ENCODE measurements at places on chromosomes 13 and 19.
A peak's percentile ranks its signal among the peaks of the same experiment; 100 is the strongest.

DNA sequence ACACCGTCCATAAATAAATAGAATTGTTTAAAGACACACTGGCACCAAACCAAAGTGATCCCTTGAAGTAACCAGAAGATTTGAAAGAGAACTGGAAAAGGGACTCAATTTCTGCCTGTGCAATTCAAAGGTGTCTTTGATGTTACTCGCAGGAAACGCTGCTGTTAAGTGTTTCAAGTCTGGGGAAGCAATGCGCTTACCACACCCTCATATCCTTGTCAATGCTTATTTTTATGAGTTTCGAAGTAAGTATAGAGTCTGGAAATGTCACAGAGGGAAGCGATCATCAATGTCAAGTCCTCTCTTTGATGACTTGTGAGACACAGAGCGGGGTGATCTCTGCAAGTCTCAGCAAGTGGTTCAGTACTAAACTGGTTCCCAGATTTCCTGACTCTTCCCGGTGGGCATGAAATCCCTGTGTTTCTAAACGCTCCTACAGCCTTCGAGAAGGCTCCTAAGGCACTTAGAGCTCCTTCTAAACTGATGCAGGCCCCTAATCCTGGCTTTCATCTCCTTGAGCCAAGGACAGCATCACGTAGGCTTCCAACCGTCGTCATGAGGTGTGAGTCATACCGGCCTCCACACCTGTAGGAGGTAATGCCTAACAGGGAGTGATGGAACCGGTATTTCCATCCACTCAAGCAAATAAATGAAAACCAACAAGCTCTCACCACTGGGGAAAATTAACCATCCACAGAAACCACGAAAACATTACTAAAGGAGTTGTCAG lies 22.8 kb downstream of the SYDE1 start:
- DNase-seq, result no peak

DNA sequence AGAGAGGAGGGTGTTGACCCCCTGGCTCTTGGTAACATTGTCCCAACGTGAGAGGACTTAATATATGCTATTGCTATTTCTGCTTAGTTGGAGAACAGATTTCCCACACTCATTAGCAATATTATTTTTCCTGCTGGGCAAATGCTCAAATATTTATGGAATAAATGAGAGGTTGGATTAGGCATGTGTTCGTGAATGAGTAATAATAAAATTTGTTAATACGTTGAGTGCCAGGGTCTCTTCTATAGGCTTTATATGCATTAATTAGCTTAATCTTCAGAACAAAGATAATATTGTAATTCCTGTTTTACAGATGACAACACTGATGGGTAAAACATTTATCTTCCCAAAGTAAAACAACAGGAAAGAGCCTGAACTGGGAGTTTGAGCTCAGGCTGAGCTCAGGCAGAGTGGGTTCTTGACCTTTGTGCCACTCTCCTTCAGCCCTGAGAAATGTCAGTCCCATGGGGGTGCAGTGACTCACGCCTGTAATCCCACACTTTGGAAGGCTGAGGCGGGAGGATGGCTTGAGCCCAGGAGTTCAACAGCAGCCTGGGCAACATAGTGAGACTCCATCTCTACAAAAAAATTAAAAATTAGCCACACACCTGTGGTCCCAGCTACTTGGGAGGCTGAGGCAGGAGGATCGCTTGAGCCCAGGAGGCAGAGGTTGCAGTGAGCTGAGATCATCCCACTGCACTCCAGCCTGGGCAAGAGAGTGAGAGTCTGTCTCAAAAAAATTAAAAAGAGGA lies 1.2 kb downstream of the ZNF233 start:
- DNase-seq, result peak; percentile 14

GRCh38 chr19:58332697-58333096 lies 5.9 kb downstream of the ZSCAN22 start:
- DNase-seq, result no peak

GRCh38 chr13:35086667-35087066 lies 144.6 kb downstream of the NBEA start:
- DNase-seq, result no peak

GRCh38 chr13:43230989-43231388 lies 207.6 kb downstream of the DNAJC15 start:
- DNase-seq, result no peak

DNA sequence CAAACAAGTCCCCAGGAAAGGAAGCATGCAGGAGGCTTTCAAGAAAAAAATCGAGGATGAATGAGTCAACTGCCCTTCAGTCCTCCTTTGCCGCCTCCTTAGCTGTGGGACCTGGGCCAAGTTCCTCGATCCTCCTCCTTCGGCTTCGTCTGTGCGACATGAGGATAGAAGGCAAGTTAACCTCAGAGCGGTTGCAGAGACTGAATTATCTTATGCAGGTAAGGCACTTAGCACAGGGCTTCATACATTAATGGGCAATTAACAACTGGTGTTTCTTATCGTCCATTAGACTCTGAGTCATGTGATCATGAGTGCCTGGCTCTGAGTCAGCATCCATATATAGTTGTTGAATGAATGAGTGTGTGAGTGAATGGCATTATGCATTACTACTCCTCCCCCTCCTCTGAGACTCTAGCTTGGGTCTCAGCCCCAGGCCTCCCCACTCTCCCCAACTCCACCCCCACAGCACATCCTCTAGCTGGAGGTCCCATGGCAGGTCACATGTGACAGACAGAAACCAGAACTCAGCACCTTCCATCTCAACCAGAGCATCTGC lies 1.6 kb upstream of the TTC9B start:
- DNase-seq, result no peak

GRCh38 chr19:1302533-1303239 lies 17.0 kb downstream of the EFNA2 start:
- no peak for DNase-seq

GRCh38 chr19:49213791-49214190 lies 56.2 kb downstream of the TRPM4 start:
- DNase-seq, result no peak

DNA sequence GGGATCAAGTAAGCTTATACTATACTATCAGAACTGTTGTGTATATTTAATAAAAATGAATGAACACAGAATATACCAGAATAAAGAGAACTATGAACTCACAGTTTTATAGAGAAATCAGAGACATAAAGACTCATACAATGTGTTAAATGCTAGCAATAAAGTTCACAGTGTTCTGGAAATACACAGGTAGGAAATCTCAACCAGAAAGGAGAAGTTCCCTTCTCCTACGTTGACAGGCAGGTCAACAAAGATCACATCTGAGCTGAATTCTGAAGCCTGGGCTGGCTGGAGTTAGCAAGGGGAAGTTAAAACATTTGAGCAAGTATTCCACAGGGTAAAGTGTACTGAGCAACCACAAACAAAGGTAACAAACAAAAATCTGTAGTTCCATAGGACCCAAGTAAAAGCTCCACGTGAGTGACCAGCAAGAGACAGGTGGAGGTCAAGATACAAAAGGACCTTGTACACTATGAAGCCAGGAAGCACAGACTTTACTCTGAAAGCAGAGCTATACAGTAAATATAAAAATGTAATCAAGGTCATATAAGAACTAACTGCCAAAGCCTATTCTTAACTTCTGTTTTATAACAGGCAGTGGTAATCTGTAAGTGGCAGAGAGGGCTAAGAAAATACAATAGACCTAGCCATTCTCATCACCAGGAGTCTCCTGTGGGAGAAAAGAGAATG lies 13.0 kb downstream of the FBXL3 start:
- no peak for DNase-seq

DNA sequence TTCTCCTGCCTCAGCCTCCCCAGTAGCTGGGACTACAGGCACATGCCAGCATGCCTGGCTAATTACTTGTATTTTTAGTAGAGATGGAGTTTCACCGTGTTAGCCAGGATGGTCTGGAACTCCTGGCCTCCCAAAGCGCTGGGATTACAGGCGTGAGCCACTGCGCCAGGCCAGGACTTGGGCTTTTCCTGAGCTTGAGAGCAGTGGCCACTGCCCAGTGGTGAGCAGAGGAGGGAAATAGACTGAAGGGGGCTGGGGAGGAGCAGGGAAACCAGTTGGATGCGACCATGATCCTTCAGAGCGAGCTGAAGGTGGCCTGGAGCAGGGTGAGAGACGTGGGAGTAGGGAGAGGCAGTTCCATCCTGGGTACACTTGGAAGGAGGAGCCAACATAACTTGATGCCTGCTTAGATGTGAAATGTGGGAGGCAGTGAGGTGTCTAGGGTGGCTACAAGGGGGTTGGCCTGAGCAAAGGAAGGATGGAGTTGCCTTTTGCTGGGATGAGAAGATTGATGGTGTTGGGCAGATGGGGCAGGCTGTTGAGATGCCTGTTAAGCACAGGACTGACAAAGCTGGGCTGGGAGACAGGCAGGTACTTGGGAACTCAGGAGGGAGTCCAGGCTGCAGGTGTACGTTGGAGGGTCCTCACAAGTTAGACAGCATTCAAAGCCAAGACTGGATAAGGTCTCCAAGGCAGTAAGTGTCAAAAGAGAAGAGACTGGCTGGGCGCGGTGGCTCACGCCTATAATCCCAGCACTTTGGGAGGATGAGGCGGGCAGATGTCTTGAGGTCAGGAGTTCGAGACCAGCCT lies 31.8 kb downstream of the KCTD15 start:
- DNase-seq, result no peak

GRCh38 chr13:44989071-44989889 lies at the start of the genes GPALPP1 and NUFIP1:
GPALPP1 (plus strand) TSS chr13:44989538; CDS start chr13:44989655, 117 bp downstream.
NUFIP1 (minus strand) TSS chr13:44989471; CDS start chr13:44989436, 35 bp downstream.
- peak; percentile 75 for DNase-seq

GRCh38 chr19:42442833-42443232 lies at the start of gene CXCL17:
CXCL17 (minus strand) TSS chr19:42442946; CDS start chr19:42442832, 114 bp downstream.
- no peak for DNase-seq

- no peak for DNase-seq
Measured at GRCh38 chr19:47623151-47623920, 14.4 kb downstream of the BICRA start.

- no peak for DNase-seq
Measured at GRCh38 chr13:50412046-50412617, 396.9 kb downstream of the KCNRG start.

- DNase-seq, result no peak
Measured at GRCh38 chr13:58992478-58993042, 1171.2 kb downstream of the DIAPH3 start.

GRCh38 chr19:47757617-47758442 lies 12.5 kb downstream of the NOP53 start:
- DNase-seq, result no peak

DNA sequence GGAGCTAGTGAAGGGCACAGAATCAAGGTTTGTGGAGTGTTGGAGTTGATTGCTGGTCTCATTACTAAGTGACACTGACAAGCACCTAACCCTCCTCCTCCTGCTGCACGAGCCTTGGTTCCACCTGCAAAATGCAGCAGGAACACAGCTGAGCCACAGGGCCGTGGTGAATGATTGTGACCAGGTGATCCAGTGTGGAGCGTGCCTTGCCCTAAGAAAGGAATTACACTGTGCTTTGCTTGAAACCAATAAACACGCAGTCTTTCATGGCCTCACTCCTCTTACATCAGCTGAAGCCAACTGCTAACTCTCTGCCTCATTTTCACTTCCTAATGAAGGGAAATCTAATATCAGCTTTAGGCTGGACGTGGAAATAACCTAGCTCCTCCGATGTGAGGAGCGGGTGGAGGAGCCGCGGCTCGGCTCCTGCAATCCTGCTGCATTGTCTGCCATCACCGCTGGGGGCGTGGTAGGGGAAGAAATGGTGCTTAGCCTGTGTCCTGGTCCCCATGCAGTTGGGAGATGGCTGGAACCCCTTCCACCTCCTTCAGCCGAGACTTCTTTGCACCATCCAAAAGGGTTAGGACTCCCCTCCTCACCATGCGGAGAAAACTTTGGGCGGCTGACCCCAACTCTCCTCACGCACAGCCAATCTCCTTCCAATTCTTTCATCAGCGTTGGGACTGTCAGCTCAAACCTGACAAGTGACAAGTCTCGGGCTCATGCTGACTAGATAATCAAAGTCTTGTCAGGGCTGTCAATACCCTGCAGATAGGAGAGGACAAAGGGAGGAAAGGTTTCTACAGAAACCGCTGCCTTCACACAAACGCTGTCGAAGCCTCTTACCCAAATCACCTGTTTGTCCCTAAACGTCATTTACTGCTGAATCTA lies 427.9 kb downstream of the ZNF536 start:
- no peak for DNase-seq

GRCh38 chr13:73215823-73216222 lies 157.0 kb downstream of the KLF5 start:
- DNase-seq, result peak; percentile 18

GRCh38 chr19:40217934-40218890 lies at the start of gene TTC9B:
TTC9B (minus strand) TSS chr19:40218384; CDS start chr19:40218381, 3 bp downstream.
- DNase-seq, result no peak

GRCh38 chr13:110246530-110246929 lies 60.4 kb downstream of the COL4A1 start:
- DNase-seq, result no peak

DNA sequence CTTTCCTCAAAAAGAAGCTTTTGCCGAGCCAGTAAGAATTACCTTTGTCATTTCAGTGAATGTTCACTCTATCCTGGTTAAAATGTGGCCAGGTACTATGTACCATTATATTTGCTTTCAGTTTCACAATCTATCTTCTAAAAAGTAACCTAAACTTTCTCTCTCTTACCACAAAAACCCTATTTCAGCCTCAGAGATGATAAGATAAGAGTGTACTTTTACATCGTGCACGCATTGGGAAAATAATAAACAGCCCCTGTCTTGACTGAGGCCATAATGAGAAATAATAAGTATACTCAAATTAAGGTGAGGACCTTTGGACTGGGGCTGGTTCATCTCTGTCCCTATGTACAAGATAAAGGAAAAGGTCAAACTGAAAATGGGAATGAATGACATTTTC lies 77.7 kb downstream of the ZNF726 start:
- no peak for DNase-seq

GRCh38 chr13:102984210-102984609 lies 82.0 kb downstream of the SLC10A2 start:
- no peak for DNase-seq

- DNase-seq, result no peak
Measured at GRCh38 chr19:16087940-16088339, 11.6 kb downstream of the TPM4 start.

DNA sequence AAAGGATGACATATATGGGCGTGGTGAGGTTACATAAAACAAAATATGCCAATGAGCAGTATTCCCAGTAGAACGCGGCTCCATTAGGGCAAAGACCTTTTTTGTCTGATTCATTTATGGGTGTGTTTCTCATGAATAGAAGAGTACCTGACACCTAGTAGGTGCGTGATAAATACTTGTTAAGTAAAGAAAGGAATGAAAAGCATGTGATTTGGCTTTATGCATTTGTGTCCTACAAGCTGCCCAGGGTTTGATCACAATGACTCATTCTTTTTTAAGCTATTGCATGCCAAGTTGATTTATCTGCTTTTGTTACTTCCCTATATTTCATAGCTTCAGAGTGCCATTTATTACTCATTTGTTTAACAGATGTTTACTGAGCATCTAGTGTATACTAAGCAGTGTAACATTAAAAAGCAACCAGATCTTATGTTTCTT lies 19.1 kb upstream of the KCTD4 start:
- DNase-seq, result no peak

DNA sequence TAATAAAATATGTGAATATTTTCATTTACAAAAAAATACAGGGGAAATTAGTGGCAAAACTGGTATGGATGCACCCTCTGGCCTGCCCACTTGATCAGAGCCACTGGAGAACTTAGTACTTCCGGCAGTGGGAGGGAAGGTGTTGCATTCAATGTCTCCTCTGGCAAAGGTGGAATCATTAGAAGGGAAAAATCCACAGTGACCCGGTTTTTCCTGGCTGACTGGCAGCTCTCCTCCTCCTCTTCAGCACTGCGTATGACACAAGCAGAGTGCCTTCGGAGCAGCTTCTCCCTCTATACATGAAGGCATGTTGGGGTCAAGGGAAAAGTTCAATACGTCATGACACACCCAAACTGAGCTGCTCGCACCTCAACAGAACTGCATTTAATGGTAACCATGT lies 102.0 kb upstream of the SLC15A1 start:
- no peak for DNase-seq
